Pulmonary artery endothelial cell (primary cell): ENCODE measurements at places on chromosomes 2 and 18. TPM values are rescaled to one million over a fixed set of nuclear protein-coding genes. Genes with fewer than 3 reads are reported as not detected.

Gene SF3B6
- total RNA-seq: 179 and 232 TPM in 2 replicates

Gene ALPG
- total RNA-seq: not detected in 2 replicates

Gene FKBP1B
- 21.8 and 22.8 TPM in 2 replicates for total RNA-seq

Gene UGT1A4
- not detected in 2 replicates for total RNA-seq

Gene TIMM21
- 45.0 and 52.2 TPM in 2 replicates for total RNA-seq

Gene SERPINB13
- not detected in 2 replicates for total RNA-seq

Gene UGT1A7
- total RNA-seq: not detected in 2 replicates

Gene LRATD1
- total RNA-seq: 0.04 and 0.07 TPM in 2 replicates

Gene CDH20
- total RNA-seq: not detected in 2 replicates
